CD4-positive, alpha-beta T cell treated with Interleukin-4 for 4 hours (primary cell): ENCODE measurements at places on chromosomes 2 and 18.

DNA sequence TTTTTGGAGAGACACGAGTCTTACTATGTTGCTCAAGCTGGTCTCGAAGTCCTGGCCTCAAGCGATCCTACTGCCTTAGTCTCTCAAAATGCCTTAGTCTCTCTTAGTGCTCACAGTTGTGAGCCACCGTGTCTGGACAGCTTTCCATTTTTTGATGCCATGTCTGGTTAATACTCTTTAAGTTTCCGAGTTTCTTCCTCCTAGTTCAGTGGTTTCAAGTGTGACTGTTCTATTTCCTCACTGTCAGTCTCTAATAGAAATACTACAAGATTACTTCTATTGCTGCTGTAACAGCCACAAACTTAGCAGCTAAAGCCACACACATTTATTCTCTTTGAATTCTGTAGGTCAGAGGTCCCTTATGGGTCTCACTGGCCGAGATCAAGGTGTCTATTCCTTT, 125.1 kb upstream of the MGAT5 start:
- DNase-seq: no peak

GRCh38 chr18:45806226-45806625, 19.2 kb upstream of the SIGLEC15 start:
- DNase-seq: no peak

GRCh38 chr2:88538362-88538917, 85.9 kb upstream of the FOXI3 start:
- DNase-seq: no peak

GRCh38 chr2:66689456-66690051, 254.6 kb downstream of the MEIS1 start:
- no peak for DNase-seq

DNA sequence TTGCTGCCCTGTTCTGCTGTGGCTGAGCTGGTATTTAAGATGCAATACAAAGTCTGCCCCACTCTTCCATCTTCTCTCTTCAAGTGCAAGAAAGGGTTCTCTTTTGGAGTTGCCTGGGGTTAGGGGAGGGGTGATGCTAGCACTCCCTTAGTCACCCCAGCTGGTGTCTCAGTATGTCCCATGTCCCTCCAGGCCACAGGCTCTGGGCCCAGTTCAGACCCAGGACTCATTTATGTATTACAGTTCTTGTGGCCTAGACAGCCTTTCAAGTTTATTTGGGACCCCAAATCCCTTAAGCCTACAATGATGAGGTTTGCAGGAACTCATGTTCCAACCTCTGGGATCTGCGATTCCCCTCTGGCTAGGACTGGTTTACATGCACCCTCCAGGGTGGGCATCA, 47.2 kb upstream of the CCDC141 start:
- no peak for DNase-seq

GRCh38 chr2:191656792-191657191, 21.1 kb upstream of the NABP1 start:
- DNase-seq: no peak

- DNase-seq: no peak
Measured at GRCh38 chr18:32469691-32470459, 807 bp downstream of the GAREM1 start.
